Neural progenitor cell (in vitro differentiated cells): ENCODE measurements at places on chromosomes 4 and X. TPM values are rescaled to one million over a fixed set of nuclear protein-coding genes. Genes with fewer than 3 reads are reported as not detected.

The TCEAL4 gene
- 40.3 and 48.7 TPM in 2 replicates for total RNA-seq

DNA sequence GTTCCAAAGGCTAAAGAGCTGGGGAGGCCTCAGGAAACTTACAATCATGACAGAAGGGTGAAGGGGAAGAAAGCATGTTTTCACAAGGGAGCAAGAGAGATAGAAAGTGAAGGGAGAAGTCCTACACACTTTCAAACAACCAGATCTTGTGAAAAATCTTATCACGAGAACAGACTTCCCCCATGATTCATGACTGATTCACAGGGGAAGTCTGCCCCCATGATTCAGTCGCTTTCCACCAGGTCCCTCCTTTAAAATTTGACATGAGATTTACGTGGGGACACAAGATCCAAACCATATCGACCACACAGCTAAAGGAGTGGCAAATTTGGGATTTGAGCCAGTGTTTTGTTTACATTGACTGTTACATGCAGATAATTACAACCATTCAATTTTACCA, 971.1 kb upstream of the HS3ST1 start:
- DNase-seq: no peak
- no peak overlapping the region for H3K27ac ChIP-seq
- H3K27me3 ChIP-seq: no peaks in the 10 kb centered on the region
- H3K4me1 ChIP-seq: no peaks in the 10 kb centered on the region
- no peaks in the 10 kb centered on the region for H3K36me3 ChIP-seq

DNA sequence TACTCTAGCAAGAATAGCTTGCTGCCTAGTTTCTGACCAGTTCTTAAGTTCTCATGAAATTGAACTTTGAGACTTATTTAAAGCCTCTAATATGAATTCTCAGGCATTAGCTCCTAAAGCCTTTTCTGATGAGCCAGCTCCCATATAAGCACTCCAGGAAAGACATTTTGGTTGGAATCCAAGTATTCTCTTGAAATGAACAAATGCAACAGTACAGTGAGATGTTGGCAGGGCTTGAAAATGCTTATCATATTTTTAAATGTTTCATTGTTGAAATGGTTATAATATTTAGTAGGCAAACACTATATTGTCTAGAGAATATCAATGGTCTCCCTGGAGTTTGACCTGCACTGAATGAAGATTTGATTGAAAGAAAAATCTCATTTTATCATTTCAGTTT, 240.3 kb downstream of the ANK2 start:
- peaks cover 11% of the 10 kb centered on the region for H3K36me3 ChIP-seq
- DNase-seq: no peak
- no peaks in the 10 kb centered on the region for H3K27me3 ChIP-seq
- H3K4me1 ChIP-seq: peaks cover 55% of the 10 kb centered on the region

The TMA16 gene
- 45.2 and 78.5 TPM in 2 replicates for total RNA-seq

DNA sequence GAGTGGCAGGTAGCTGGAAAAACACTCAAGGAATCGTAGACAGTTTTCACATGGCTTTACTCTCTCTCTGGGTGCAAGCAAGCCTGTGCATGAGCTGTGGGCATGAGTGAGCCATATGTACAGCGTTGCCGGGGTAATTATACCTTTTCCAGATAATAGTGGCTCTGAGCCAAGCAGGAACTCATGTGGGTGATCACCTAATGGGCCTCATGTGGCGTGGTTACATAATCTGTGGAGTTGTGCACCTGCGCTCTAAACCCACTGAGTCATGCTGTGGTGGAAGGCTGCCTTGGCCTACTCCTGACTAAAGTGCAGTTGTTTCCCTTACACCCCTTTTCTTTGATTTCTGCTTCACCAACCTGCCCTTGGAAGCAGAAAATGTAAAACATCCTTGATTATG, 1564.5 kb upstream of the PCDH10 start:
- no peaks in the 10 kb centered on the region for H3K27me3 ChIP-seq
- DNase-seq: no peak
- H3K4me3 ChIP-seq: no peak overlapping the region

DNA sequence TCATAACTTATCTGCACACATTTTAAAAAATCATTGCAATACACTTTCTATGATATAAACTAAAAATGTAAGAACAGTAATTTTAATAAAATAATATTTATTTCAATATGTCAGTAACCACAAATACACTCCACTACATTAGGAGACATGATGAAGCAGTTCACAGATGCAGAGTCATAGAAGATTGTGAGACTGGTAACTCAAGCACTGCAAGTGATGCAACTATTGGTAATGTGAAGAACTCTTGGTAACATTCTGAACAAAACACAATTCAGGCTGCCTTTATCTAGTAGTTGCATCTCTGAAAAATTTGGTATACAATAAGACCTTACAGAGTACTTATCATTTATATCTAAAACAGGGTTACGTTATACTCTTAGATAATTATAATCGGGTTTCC, 52.6 kb upstream of the LRAT start:
- no peak for DNase-seq
- no peaks in the 10 kb centered on the region for H3K27me3 ChIP-seq
- H3K36me3 ChIP-seq: no peaks in the 10 kb centered on the region

The FHIP1A gene
- total RNA-seq: 12.7 and 25.7 TPM in 2 replicates

DNA sequence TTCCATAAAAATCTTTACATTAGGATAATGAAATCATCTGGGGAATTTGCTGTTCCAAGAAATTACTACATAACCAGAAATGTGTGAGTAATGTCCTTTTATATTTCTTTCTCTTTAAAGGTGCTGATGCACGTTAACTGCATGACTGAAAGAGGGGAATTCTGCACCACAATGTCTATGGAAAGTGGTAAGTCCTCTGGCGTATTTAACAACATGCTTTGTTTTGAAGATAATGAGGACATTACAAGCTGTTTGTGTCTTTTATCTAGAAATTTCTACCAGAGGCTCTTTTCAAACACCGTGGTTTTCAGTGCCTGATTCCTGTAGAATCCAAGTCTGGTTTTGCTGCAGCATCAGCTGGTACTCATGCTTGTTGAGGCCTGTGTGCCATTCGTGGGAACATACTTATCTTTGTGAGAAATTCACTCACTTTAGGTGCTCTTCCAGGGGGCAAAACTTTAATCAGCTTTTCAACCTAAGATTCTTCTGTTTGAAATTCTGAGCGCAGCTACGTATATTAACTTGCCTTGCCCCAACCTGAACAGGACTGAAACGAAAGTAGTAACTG, 257.2 kb downstream of the PDHA2 start:
- H3K36me3 ChIP-seq: no peaks in the 10 kb centered on the region
- H3K4me3 ChIP-seq: no peak overlapping the region
- H3K4me1 ChIP-seq: peaks cover 34% of the 10 kb centered on the region
- no peaks in the 10 kb centered on the region for H3K27me3 ChIP-seq

DNA sequence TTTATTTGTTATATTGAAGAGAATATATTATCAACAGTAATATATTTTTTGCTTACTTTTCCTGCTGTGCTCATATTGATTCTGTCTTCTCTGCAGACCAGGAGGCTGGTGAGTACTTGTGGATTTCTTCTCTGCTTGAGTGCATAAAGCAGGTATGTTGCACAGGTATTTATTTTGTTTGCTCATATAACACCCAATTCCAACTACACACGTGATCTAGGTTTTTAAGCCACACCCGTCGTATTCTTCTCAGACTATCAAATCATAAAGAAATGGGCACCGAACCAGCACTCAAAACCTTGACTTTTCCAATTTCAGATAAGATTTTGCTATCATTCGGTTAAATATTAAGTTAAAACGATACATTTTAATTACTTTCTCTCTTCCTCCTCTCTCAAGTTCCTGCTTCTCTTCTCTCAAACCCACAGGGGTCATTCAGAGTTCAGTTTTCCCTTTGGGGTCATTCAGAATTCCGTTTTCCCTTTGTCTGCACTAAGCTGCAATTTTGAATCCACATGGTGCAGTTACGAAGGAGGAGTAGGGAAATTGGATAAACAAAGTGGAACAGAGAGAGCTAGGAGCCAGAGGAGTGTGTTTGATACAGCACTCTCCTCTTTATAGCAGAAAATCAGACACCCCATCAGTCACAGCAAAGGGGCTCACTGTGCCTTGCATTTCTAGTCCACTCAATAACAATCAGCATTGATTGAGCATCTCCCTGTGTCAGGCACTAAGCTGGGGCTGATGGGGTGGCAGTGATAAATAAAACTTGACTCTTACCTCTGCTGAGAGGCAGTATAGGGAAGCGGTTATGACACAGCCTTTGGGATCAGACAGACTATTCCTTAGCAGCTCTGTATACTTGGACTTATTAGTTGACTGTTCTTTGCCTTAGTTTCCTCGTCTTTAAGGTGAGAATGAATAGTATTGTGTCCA, at the start of gene ADH1C:
Gene ADH1C (minus strand): TSS at position 145 of the 936 bp plus-strand sequence. CDS start 71 bp downstream, at position 74.
- no peak for DNase-seq
- H3K4me3 ChIP-seq: no peak within 1 kb of the TSS
- H3K4me1 ChIP-seq: no peaks in the 10 kb centered on the region
- no peak within 1 kb of the TSS for H3K27ac ChIP-seq

DNA sequence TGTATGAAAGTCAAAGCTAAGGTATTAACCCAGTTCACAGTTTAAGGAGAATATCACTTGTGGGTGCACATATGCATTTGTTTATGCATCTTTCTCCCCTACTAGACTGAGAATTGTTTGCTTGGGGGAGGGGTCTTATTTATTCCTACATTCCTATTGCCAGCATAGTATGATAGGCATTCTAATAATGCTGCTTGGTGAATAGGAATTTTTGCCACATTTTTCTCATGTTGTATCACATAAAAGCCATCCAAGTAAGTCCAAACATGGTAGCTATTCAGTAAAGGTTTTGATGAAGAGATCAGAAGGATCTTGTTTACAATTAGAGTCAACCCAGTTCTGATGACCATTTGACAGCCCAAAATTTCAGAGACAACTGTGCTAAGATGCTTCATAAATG, 48.6 kb downstream of the ASB9 start:
- no peaks in the 10 kb centered on the region for H3K4me1 ChIP-seq
- no peak for DNase-seq
- no peaks in the 10 kb centered on the region for H3K27me3 ChIP-seq
- no peak overlapping the region for H3K27ac ChIP-seq

DNA sequence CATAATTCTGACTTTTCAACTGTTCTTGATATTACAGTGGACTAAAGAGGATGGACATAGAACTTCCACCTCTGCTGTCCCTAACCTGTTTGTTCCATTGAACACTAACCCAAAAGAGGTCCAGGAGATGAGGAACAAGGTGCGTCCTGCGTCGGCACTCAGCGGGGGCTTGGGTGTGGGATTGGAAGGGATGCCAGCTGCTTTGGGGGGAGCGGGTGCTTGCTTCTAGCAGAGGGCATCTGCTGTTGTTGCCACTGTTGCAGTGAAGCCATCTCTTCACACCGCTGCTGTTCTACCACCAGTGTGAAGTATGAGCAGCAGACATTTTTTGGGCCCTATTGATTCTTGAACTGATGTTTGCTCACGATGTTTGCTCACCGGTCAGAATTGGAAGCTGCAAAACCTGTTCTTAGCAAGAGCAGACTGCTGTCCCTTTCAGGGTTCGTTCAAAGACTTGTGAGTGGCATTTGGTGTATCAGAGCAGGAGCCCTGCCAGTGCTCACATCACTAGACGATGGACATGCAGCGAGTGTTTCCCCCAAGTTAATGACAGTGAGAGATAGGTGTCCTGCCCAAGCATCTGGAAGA, 55.4 kb downstream of the NOP14 start:
- DNase-seq: no peak
- no peaks in the 10 kb centered on the region for H3K4me1 ChIP-seq
- no peak overlapping the region for H3K27ac ChIP-seq
- H3K36me3 ChIP-seq: no peaks in the 10 kb centered on the region

- H3K4me1 ChIP-seq: peaks cover 7% of the 10 kb centered on the region
- H3K27ac ChIP-seq: no peak overlapping the region
- no peak for DNase-seq
- H3K4me3 ChIP-seq: no peak overlapping the region
- H3K36me3 ChIP-seq: no peaks in the 10 kb centered on the region
Observed at GRCh38 chr4:23855912-23856605, 33.8 kb downstream of the PPARGC1A start.

GRCh38 chr4:120293341-120293740, 226.7 kb upstream of the MAD2L1 start:
- H3K27me3 ChIP-seq: no peaks in the 10 kb centered on the region
- H3K4me3 ChIP-seq: no peak overlapping the region
- no peak overlapping the region for H3K27ac ChIP-seq
- no peak for DNase-seq
- no peaks in the 10 kb centered on the region for H3K4me1 ChIP-seq
- H3K36me3 ChIP-seq: no peaks in the 10 kb centered on the region

- H3K27me3 ChIP-seq: peaks cover 4% of the 10 kb centered on the region
- DNase-seq: no peak
- H3K4me3 ChIP-seq: no peak overlapping the region
- peaks cover 4% of the 10 kb centered on the region for H3K4me1 ChIP-seq
- H3K27ac ChIP-seq: no peak overlapping the region
Observed at GRCh38 chrX:150512461-150512901, 55.9 kb upstream of the MTM1 start.

DNA sequence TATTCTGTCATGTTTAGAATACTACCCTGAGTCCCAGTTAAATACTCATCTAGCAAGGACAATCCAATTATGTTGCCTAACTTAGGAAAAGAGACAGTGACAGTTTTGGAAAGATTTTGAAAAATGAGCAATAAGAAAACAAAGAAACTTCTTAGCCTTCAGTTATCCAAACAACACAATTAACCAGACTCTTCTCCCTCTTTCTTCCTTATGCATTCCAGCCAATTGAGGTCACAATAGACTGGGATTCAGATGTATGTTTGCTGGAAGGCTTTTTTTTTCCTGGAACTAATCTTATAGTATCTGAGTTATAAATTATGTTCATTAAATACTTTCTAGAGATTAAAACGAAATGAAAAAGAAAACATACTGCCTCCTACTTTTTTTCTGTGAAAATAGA, 109.6 kb downstream of the GUCY2F start:
- DNase-seq: no peak
- no peak overlapping the region for H3K27ac ChIP-seq
- peaks cover 17% of the 10 kb centered on the region for H3K4me1 ChIP-seq
- H3K4me3 ChIP-seq: no peak overlapping the region
- H3K36me3 ChIP-seq: no peaks in the 10 kb centered on the region

- H3K27ac ChIP-seq: no peak overlapping the region
- no peaks in the 10 kb centered on the region for H3K4me1 ChIP-seq
- H3K27me3 ChIP-seq: no peaks in the 10 kb centered on the region
- H3K36me3 ChIP-seq: no peaks in the 10 kb centered on the region
- H3K4me3 ChIP-seq: no peak overlapping the region
Observed at GRCh38 chr4:172202480-172203076, 389.4 kb downstream of the GALNTL6 start.

The CT45A3 gene
- total RNA-seq: not detected in 2 replicates
